ENCODE measurements at places on chromosomes 5 and 9. TPM values are rescaled to one million over a fixed set of nuclear protein-coding genes. Genes with fewer than 3 reads are reported as not detected.

The PHF24 gene
- 0.13 TPM for total RNA-seq

The MRPS30 gene
- total RNA-seq, result 41.8 TPM

The IFNA13 gene
- not detected for total RNA-seq

The SEMA5A gene
- total RNA-seq, result not detected

The NKD2 gene
- total RNA-seq, result 0.16 TPM

The ATG12 gene
- 54.8 TPM for total RNA-seq

The PDCD1LG2 gene
- total RNA-seq, result 2.1 TPM

The PRR16 gene
- total RNA-seq, result 0.29 TPM

The OLFML2A gene
- 0.73 TPM for total RNA-seq

The FGF1 gene
- total RNA-seq, result not detected

The ERCC6L2 gene
- 43.2 TPM for total RNA-seq

The LHFPL2 gene
- 11.0 TPM for total RNA-seq

The OR1K1 gene
- not detected for total RNA-seq

The SH3RF2 gene
- total RNA-seq, result not detected

The AQP7 gene
- total RNA-seq, result not detected

The SMIM33 gene
- total RNA-seq, result not detected

The CCDC171 gene
- 1.9 TPM for total RNA-seq

The SNCB gene
- not detected for total RNA-seq

The HMCN2 gene
- total RNA-seq, result not detected

The MZB1 gene
- 47.1 TPM for total RNA-seq

The RBM18 gene
- total RNA-seq, result 15.3 TPM

The IFNA21 gene
- total RNA-seq, result not detected

The CDC14B gene
- total RNA-seq, result 2.5 TPM

The SMC5 gene
- total RNA-seq, result 49.3 TPM

The KIF20A gene
- 0.40 TPM for total RNA-seq

The HMMR gene
- 2.8 TPM for total RNA-seq

The JADE2 gene
- 225 TPM for total RNA-seq

The F2RL2 gene
- not detected for total RNA-seq

The SLCO6A1 gene
- not detected for total RNA-seq

Data from activated B cell treated with CpG ODN at 0.5 μM for 24 hours (primary cell).